ENCODE measurements at places on chromosomes 1 and 21. TPM values are rescaled to one million over a fixed set of nuclear protein-coding genes. Genes with fewer than 3 reads are reported as not detected.

The PM20D1 gene
- total RNA-seq: not detected

The TCP10L gene
- total RNA-seq: not detected

The SLC22A15 gene
- total RNA-seq: 8.4 TPM

The RGS13 gene
- not detected for total RNA-seq

The LORICRIN gene
- not detected for total RNA-seq

The NBPF19 gene
- total RNA-seq: 14.4 TPM

The F5 gene
- total RNA-seq: not detected

The PMF1 gene
- total RNA-seq: 39.2 TPM

The XCL2 gene
- not detected for total RNA-seq

The BECN2 gene
- total RNA-seq: not detected

The PSMD4 gene
- total RNA-seq: 173 TPM

The MIXL1 gene
- total RNA-seq: not detected

The TINAGL1 gene
- total RNA-seq: 13.5 TPM

The ISG15 gene
- total RNA-seq: 138 TPM

The CLDN17 gene
- total RNA-seq: not detected

The MX2 gene
- total RNA-seq: 2.0 TPM

The UCK2 gene
- 52.7 TPM for total RNA-seq

The RORC gene
- not detected for total RNA-seq

The SUSD4 gene
- total RNA-seq: not detected

The GBP6 gene
- not detected for total RNA-seq

The PIK3R3 gene
- 3.3 TPM for total RNA-seq

The MLLT11 gene
- 2.8 TPM for total RNA-seq

The NR5A2 gene
- total RNA-seq: not detected

The KCNK2 gene
- total RNA-seq: 0.44 TPM

The LCE1A gene
- total RNA-seq: not detected

The DIO1 gene
- not detected for total RNA-seq

The LCE2A gene
- not detected for total RNA-seq

The ILDR2 gene
- 0.14 TPM for total RNA-seq

The APCS gene
- not detected for total RNA-seq

The LCK gene
- total RNA-seq: not detected

The OR2T11 gene
- total RNA-seq: not detected

The ATP1A4 gene
- not detected for total RNA-seq

The TMEM54 gene
- total RNA-seq: 29.3 TPM

The FAM167B gene
- 0.88 TPM for total RNA-seq

The TRIM46 gene
- 8.7 TPM for total RNA-seq

The C1orf226 gene
- 0.29 TPM for total RNA-seq

The CHRNB2 gene
- not detected for total RNA-seq

The VASH2 gene
- not detected for total RNA-seq

The PDPN gene
- total RNA-seq: 20.3 TPM

All from placental pericyte (primary cell).